ACHN (cell line): ENCODE measurements at places on chromosomes 6 and 20.

DNA sequence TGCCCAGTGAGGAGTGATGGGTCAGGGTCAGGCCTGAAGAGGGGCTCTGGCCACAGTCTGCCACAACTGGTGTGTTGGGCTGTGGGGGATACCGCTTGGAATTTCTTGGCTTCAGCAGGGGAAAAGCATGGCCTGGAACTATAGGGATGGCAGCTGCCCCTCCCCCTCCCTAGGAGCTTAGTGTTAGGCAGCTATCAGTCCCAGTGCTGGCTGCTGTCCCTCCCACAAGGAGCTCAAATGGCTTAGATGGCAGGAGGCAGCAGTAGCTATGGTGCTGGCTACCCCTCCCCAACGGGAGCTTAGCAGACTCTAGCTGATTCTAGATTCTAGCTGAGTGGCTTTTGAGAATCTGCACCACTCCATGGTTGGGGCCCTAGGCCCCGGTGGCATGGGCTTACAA is 414.5 kb upstream of the HSF2 start:
- no peak for DNase-seq

DNA sequence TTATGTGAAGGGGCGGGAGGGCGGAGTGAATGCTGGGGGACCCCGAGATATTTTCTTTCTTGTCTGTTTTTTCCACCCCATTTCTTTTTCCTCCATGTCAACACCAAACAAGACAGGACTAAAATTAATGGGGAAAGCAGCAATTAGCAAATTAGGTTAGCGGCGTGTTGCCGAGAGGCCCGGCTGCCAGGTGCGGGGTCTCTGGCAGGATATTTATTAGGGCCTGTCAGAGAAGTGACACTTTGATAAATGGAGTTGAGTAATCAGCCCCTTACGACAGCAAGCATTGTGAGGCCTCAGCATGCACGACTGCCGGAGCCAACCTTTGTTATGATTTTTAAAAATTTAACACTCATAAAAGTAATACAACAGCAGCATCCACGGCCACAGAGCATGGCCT is 193.8 kb downstream of the DHX35 start:
- no peak for DNase-seq

GRCh38 chr6:16939839-16940238 is 162.0 kb upstream of the STMND1 start:
- DNase-seq: no peak

GRCh38 chr6:73078333-73078862 is 146.9 kb downstream of the KHDC1L start:
- no peak for DNase-seq

DNA sequence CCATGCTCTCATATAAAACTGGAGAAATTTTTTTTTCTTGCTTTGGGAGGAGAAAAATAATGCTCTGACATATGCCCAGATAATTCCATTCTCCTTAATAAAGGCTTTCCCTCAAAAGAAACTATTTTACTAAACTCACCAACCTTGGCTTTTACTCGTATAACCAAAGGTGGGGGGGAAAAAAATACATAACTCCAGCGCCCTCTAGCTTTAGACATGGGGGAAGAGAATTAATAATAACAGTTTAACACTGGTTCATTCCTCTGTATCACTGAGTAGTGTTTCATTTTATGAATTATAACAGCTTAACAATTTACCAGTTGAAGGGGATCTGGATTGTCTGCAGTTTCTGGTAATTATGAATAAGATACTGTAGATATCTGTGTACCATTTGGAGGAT is 1226.1 kb downstream of the GRIK2 start:
- peak; percentile 18 for DNase-seq

- DNase-seq: no peak
Observed at GRCh38 chr20:59448196-59448595, 147.8 kb downstream of the EDN3 start.

DNA sequence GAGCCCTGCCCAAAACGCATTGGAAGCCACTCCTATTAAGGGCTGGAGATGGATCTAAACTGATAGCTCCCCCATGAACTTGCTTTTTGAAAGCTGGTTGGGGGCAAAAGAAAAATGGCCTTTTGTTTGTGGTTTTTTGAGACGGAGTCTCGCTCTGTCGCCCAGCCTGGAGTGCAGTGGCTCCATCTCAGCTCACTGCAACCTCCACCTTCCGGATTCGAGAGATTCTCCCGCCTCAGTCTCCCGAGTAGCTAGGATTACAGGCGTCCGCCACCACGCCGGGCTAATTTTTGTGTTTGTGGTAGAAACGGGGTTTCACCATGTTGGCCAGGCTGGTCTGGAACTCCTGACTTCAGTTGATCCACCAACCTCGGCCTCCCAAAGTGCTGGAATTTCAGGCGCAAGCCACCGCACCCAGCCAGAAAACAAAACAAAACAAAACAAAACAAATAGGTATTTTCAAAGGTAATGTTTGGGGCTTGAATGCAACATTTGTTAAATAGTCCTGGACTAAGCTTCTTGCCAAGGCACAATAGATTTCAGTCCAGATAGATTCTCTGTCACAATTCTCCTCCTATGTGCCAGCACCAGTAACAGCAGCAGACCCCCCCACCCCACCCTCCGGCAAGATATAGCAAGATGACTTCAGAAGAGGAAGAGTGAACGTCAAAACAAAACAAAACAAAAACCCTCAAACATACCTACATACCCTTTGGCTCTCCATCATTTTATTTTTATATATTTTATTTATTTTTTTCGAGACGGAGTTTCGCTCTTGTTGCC is 26.5 kb upstream of the ABT1 start:
- no peak for DNase-seq

GRCh38 chr6:121600389-121601168 is 165.1 kb downstream of the GJA1 start:
- no peak for DNase-seq

DNA sequence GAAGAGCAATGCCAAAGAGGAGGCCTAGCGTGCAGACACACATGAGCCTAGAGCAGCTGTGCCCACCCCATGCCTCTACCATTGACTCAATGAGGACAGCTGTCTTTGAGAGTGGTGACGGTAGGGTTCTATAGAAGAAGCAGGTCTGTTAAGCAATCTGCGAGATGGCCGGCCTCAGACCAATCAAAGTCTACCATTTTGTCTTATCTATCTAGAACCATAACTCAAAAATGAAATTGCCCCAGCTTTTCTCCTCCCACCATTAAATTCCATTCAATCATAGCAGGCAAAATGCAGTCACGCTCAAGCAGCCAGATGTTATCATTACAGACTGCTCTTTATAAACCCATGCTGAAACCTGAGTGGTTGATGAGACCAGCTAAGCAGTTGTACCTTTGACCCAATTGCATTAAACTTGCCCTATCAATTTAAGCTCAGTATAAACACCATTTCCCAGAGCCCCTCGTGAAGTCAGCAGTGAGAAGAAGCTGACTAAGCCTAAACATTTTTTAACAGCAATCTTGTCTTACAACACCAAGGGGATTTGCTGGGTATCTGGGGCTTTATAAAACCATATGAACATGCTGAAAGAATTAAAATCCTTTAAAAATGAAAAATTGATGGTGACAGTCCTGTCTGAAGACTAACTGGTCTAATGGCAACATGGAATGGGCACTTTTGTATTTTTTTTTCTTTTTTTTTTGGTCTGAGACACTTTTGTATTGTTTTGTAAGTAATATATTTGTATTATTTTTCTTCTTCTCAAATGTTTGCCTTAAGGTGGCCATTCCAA is 57.5 kb downstream of the FOXC1 start:
- DNase-seq: no peak

GRCh38 chr6:15145821-15146220 is 100.0 kb upstream of the JARID2 start:
- DNase-seq: no peak

- no peak for DNase-seq
Observed at GRCh38 chr6:86500035-86500434, 437.3 kb upstream of the HTR1E start.

- peak; percentile 4 for DNase-seq
Observed at GRCh38 chr6:111668410-111668809, 62.7 kb upstream of the TRAF3IP2 start.

DNA sequence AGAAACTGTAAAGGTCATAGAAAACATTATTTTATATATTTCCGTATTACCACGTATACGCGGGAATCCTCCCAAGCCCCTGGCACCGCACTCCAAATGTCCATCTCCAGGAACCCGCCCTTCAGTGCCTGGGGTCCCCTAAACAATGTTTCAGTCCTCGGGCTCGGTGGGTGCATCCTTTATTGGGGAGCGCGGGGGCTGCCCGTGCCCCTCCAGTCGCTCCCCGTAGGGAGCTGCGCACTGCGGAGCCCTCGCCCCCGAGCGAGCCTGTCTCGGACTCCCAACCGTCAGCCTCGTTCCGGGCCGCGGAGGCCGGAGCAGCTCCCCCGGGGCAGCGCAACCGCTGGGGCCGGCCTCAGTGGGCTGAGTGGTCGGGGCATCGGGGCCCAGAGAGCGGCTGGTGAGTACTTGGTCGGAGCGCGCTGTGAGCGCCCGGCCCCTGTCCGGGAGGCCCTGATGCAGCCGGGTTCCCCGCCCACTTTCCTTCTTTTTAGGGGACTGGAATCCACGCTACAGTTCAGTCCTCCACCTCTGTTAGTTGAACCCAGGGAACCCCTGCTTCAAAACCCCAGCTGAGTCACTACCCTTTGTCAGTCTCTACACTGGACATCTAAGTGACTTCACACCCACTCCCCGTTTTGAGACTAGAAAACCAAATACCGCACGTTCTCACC is at the start of gene DNAH8:
Gene DNAH8, plus strand, starts transcription at position 296 of the 674 bp plus-strand sequence. CDS start 7,499 bp downstream, outside the sequence.
- DNase-seq: no peak

GRCh38 chr20:58746620-58747019 is 54.0 kb downstream of the NPEPL1 start:
- DNase-seq: no peak

GRCh38 chr6:28488916-28489365 is 26.7 kb downstream of the GPX6 start:
- DNase-seq: no peak

DNA sequence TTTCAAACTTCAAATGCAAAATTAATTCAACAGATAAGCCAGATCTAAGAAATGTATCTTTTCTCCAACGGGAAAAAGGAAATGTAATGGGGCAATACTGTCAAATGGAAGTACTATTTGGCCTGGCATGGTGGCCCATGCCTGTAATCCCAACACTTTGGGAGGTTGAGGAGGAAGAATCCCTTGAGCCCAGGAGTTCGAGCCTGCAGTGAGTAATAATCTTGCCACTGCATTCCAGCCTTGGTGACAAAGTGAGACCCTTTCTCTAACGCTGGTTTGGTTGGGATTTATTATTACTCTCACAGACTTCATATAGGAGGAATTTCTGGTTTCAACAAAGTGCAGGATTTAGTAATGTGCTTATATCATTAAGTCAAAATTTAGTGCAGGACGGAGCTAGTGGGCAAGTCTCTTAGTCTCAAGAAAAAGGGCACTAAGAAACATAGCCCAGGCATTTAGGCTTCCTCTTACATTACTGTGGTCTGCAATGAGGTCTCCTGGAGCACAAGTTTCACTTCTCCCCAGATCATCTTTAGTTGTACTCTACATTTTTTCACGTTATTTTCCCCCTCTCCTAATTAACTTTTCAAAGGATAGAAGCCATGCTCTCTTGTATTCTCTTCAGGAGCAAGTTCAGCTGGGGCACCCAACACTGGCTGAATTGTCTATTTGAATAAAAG is 23.1 kb downstream of the TRIM27 start:
- no peak for DNase-seq
